ENCODE measurements at places on chromosomes 1 and 21. TPM values are rescaled to one million over a fixed set of nuclear protein-coding genes. Genes with fewer than 3 reads are reported as not detected.

OR2L8 gene
- total RNA-seq = not detected

SLC1A7 gene
- total RNA-seq = not detected

SPATA46 gene
- total RNA-seq = not detected

NHLH1 gene
- total RNA-seq = 0.39 TPM

MROH9 gene
- not detected for total RNA-seq

PRAMEF10 gene
- total RNA-seq = not detected

ERG gene
- total RNA-seq = not detected

PROK1 gene
- not detected for total RNA-seq

CLCA4 gene
- not detected for total RNA-seq

VSIG8 gene
- not detected for total RNA-seq

HAO2 gene
- total RNA-seq = not detected

ZNF648 gene
- total RNA-seq = not detected

NR5A2 gene
- 3.8 TPM for total RNA-seq

FMOD gene
- total RNA-seq = not detected

ADAMTS4 gene
- total RNA-seq = not detected

PERM1 gene
- total RNA-seq = 0.10 TPM

LMX1A gene
- not detected for total RNA-seq

CR2 gene
- total RNA-seq = not detected

CRB1 gene
- not detected for total RNA-seq

POU3F1 gene
- not detected for total RNA-seq

AGRN gene
- 119 TPM for total RNA-seq

OR2T35 gene
- not detected for total RNA-seq

RGS7 gene
- total RNA-seq = not detected

RGS18 gene
- not detected for total RNA-seq

KRTAP19-3 gene
- total RNA-seq = not detected

C1orf210 gene
- not detected for total RNA-seq

RUNX1 gene
- 5.7 TPM for total RNA-seq

S100A16 gene
- 548 TPM for total RNA-seq

RGS13 gene
- total RNA-seq = not detected

CYP4A11 gene
- total RNA-seq = not detected

KRTAP12-2 gene
- not detected for total RNA-seq

THEM5 gene
- not detected for total RNA-seq

LRRC71 gene
- 0.14 TPM for total RNA-seq

KIAA1614 gene
- total RNA-seq = 0.74 TPM

MX2 gene
- not detected for total RNA-seq

KCNH1 gene
- total RNA-seq = 2.0 TPM

FNBP1L gene
- 17.4 TPM for total RNA-seq

CCDC181 gene
- total RNA-seq = not detected
